ENCODE measurements at places on chromosomes 2 and 18. TPM values are rescaled to one million over a fixed set of nuclear protein-coding genes. Genes with fewer than 3 reads are reported as not detected.

CFAP221 gene
- not detected for total RNA-seq

GKN2 gene
- 221 TPM for total RNA-seq

EN1 gene
- not detected for total RNA-seq

SOX11 gene
- total RNA-seq: 3.7 TPM

LTBP1 gene
- total RNA-seq: 32.1 TPM

CYBRD1 gene
- 150 TPM for total RNA-seq

LAMA3 gene
- total RNA-seq: 11.6 TPM

STAT4 gene
- 0.89 TPM for total RNA-seq

DNA sequence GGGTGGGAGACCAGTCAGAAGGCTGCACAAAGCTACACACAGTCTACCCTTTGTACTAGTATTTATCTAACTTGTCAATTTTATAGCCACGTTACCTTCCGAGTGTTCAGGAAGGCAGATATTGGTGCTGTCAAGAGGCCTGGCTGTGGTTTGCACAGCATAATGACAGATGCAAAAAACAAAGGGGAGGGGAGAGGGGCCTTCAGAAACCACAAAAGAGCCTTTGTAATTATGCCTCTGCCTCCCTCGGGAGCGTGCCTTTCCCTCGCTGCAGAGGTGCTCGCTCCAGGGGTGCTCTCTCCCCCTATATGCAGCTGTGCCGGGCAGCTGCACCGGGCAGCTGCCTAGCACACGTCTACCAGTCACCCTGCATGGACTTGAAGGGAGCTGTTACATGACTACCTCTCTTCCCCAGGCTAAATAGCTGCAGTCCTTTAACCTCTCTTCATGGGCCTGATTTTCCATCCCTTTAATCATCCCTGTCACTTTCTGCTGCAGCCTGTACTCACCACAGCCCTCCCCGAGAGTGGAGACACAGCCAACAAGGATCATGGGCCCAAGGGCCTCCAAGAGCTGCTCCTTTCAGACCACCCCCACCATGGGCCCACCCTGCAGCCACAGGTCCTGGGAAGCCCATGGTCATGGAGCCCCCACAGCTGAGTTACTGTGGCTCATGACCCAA, 168.4 kb upstream of the PKDCC start:
- H3K27me3 ChIP-seq: no peaks in the 10 kb centered on the region
- no peaks in the 10 kb centered on the region for H3K36me3 ChIP-seq
- H3K4me1 ChIP-seq: no peaks in the 10 kb centered on the region
- DNase-seq: peak; percentile 91
- H3K27ac ChIP-seq: no peak overlapping the region

DNA sequence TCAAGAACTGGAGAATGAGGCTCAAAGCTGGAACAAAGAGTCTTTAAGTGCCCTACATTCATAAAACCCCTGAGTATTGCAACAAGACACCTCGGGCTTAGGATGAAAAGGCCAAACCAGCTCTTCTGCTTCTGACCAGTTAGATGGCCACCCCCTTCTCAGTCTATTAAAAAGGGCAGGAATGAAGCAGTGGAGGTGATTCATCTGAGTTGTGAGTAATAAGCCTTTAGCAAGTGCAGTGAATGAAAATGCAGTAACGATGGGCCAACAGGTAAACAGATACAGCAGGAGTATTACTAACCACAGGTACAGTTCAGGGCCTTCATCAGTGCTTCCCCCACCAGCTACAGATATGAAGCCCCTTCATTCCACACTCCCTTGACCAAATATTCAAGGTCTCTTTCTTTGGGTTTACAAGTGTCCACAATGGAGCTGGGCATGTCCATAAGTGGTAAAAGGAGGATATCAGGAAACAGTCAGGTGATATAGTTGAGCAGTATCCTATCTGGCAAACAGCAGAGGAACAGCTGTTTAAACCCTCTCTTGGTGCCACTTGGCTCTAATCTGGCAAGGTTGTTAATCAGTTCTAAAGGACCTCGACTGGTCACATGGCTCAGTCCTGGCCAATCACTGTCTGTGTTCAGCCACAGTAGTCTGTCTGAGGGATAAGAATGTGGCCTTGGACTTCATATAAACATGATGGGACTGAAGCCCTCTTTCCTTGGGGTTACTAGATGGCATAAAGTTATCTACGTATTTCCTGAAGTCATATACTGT, 17.8 kb downstream of the SERPINB13 start:
- no peaks in the 10 kb centered on the region for H3K27me3 ChIP-seq
- H3K4me1 ChIP-seq: no peaks in the 10 kb centered on the region
- H3K27ac ChIP-seq: no peak overlapping the region
- H3K36me3 ChIP-seq: no peaks in the 10 kb centered on the region
- no peak for DNase-seq

DNA sequence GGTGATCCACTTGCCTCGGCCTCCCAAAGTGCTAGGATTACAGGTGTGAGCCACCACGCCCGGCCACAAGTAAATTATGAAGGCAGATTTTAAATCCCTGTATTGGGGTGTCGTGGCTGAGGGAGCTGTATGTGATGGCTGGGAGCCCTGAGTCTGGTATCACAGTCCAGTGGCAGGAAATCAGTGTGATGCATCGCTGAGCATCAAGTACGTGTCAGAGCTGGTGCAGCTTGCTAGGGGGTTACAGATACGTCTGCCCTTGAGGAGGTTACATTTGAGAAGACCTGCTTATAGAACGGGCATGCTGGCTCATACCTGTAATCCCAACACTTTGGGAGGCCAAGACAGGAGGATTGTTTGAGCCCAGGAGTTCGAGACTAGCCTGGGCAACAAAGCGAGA, 4.3 kb downstream of the ENOSF1 start:
- DNase-seq: no peak
- no peak overlapping the region for H3K4me3 ChIP-seq

- H3K36me3 ChIP-seq: no peaks in the 10 kb centered on the region
- no peaks in the 10 kb centered on the region for H3K27me3 ChIP-seq
- no peak overlapping the region for H3K4me3 ChIP-seq
- peak overlapping the region; percentile 33 for H3K27ac ChIP-seq
Observed at GRCh38 chr2:163690896-163691295, 44.9 kb downstream of the FIGN start.

- peaks cover 39% of the 10 kb centered on the region for H3K4me1 ChIP-seq
- H3K27me3 ChIP-seq: peaks cover 31% of the 10 kb centered on the region
- no peak overlapping the region for H3K27ac ChIP-seq
- no peaks in the 10 kb centered on the region for H3K36me3 ChIP-seq
- DNase-seq: peak; percentile 5
Observed at GRCh38 chr2:212540341-212540740, 1.7 kb upstream of the ERBB4 start.

- H3K4me1 ChIP-seq: peaks cover 23% of the 10 kb centered on the region
- H3K4me3 ChIP-seq: no peak overlapping the region
- no peaks in the 10 kb centered on the region for H3K36me3 ChIP-seq
- H3K27me3 ChIP-seq: no peaks in the 10 kb centered on the region
- H3K27ac ChIP-seq: peak overlapping the region; percentile 75
Observed at GRCh38 chr2:100741880-100742276, 78.1 kb upstream of the NPAS2 start.

DNA sequence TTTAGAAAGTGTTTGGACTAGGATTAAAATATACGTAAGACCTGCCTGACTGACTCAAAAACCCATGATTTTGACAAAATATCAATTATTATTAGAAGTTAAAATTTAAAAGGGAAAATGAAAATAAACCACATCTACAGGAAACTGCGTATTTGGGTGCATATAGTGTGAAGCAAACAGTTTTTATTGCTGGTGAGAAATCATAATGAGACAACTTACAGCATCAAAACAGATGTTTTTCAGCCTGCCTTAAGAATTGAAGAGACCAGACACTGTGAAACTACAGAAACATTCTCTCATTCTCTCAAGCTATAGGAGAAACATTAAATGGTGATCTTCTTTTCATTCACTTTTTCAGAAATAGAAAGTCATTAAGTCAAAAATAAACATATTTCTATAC, 62.9 kb downstream of the RAD51AP2 start:
- no peak overlapping the region for H3K27ac ChIP-seq
- H3K4me1 ChIP-seq: no peaks in the 10 kb centered on the region
- H3K4me3 ChIP-seq: no peak overlapping the region
- no peak for DNase-seq
- no peaks in the 10 kb centered on the region for H3K27me3 ChIP-seq

DNA sequence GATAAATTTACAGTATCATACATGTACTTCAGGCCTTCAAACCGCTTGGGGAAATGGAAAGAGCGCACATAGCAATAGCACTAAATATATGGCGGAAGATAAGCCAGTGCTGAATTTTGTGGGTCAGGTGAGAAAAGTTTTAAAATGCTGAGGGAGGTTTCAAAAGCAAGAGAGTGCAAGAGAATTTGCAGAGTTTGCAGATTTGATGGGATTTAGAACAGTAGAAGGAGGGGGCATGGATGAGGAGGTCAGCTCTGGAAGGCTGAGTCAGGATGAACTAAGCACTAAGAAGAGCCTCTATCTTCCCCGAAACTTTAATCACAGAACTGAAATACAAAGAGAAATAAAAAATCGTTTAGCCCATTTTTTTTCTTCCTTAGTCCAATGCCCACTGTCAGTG, 145.9 kb downstream of the DLGAP1 start:
- H3K4me3 ChIP-seq: no peak overlapping the region
- no peaks in the 10 kb centered on the region for H3K27me3 ChIP-seq
- no peak for DNase-seq
- no peaks in the 10 kb centered on the region for H3K36me3 ChIP-seq
- no peaks in the 10 kb centered on the region for H3K4me1 ChIP-seq

DNA sequence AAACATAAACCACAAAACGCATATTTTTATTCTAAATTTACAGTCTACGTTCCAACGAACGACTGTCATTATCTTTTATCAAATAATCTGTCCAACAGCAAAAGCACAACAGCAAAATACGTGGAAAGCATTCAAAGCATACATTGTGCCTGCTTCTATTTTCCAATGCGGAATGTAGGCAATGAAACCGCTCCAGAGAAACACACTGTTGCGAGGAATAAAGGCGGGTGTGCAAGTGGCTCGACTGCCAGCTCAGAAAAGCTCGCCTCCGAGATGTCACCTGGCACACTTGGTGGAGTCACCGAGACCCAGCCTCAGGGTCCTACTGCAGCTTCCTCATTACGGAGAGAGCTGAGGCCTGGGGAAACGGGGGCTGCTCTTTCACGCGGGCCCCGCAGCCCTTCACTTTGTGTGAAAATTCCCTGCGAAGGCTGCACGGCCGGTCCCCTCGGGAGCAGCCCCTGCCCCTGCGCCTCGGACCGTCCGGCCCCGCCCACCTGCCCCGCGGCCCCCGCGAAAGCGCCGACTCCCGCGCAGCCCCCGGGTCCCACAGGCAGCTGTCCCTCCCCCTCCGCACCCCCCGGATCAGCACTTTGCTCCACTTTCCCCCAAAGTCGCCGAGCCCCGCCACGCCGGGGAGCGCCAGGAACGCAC, 752 bp downstream of the MGAT4A start:
- peak overlapping the region; percentile 83 for H3K4me3 ChIP-seq
- H3K4me1 ChIP-seq: peaks cover 22% of the 10 kb centered on the region
- H3K36me3 ChIP-seq: peaks cover 6% of the 10 kb centered on the region
- no peaks in the 10 kb centered on the region for H3K27me3 ChIP-seq
- peak overlapping the region; percentile 90 for H3K27ac ChIP-seq
- DNase-seq: peak; percentile 83

DNA sequence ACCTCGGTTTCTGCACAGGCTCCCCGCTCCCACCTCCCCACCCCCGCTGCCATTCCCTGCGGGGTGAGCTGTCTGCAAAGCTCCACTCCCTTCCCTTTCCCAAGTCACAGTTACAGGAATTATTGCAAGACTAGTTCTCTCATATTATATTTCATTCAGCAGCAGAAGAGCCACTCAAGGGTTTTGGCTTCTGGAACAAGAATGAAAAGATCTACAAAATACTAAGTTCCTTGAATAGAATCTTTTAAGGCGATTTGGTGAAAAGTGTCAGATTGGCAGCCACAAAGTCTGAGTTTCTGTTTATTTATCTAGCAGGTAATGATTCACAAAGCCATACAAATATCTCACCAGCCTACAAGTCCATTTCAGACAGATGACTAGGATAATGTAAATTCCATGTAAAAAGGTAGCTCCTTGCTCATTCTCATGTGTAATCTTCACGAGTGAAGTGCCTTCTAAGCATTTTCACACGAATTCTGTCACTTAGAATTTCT, 221.9 kb upstream of the RBBP8 start:
- peak; percentile 35 for DNase-seq
- H3K27ac ChIP-seq: peak overlapping the region; percentile 75
- H3K4me1 ChIP-seq: no peaks in the 10 kb centered on the region
- peak overlapping the region; percentile 47 for H3K4me3 ChIP-seq
- H3K27me3 ChIP-seq: no peaks in the 10 kb centered on the region
- H3K36me3 ChIP-seq: no peaks in the 10 kb centered on the region

- H3K4me1 ChIP-seq: peaks cover 41% of the 10 kb centered on the region
- no peak for DNase-seq
- no peak overlapping the region for H3K27ac ChIP-seq
- no peaks in the 10 kb centered on the region for H3K27me3 ChIP-seq
- H3K36me3 ChIP-seq: no peaks in the 10 kb centered on the region
Observed at GRCh38 chr2:46170611-46171350, 126.4 kb upstream of the EPAS1 start.

GRCh38 chr2:185132501-185133041, 534.2 kb downstream of the ZNF804A start:
- no peak for DNase-seq
- H3K4me3 ChIP-seq: no peak overlapping the region
- H3K36me3 ChIP-seq: no peaks in the 10 kb centered on the region

All from stomach (tissue), 19 donors.